A172 (cell line): ENCODE measurements at places on chromosomes 1 and 21.

DNA sequence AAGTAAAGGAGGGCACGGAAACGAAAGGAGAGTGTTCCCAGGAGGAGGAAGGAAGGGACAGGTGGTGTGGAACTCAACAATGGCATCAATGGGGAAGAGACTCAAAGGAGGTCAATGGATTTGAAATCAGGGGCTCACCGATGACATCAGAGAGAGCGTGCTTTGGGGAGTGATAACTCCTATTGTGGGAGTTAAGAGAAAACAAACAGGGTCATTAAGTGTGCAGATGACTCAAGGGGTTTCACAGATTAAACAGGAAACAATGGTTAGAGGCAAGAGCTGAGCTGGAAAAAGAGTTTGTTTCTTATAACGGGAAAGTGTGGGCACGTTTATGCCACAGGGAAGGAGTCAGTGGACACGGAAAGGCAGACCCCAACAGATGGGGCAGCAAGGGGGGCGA lies 629.1 kb downstream of the SMYD3 start:
- no peak for DNase-seq

GRCh38 chr21:45309069-45309986 lies 21.6 kb upstream of the POFUT2 start:
- peak; percentile 88 for DNase-seq

DNA sequence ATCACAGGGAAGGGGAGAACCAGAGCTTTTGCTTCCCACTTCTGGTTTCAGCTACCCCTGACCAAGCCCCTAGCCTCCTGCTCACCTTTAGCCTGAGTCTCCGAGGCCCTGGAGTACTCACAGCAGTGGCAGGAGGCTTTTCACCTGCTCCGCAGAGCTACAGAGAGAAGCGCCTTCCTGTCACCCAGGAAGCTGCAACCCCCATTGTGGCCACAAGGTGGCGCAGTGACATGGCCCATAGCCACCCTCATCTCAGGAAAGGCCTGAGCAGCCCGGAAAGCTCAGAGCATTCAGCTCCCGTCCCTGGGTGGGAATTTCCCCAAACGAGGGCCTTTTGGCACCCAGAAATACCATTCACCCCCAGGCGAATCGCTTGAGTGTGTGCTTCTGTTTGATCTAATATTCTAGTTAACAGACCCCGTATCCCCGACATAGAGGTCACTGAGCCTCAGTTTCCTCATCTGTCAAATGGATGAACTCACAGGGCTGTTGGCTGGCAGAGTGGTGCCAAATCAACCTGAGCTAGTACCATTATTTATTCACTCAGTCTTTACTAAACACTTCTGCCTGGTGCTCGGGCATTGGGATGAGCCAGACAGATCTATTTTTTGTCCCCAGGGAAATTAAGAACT lies 25.3 kb downstream of the A3GALT2 start:
- peak; percentile 68 for DNase-seq

DNA sequence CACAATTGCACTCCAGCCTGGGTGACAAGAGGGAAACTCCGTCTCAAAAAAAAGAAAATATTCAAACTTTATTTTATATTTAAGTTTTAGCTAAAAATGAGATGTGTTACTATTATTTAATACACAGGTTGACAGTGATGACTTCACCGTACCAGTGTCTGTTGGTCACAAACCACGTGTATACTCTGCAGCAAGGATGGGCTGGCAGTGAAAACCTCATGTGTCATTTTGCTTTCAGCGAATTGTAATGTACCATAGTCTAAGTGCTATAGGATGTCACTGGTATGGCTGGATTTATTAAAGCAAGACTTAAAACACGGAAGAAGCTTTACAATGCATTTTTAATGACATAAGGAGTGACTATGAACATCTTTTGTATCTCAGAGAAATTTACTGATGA lies 28.1 kb upstream of the NHLH2 start:
- no peak for DNase-seq

- DNase-seq: no peak
Measured at GRCh38 chr1:151854658-151855057, 1.1 kb upstream of the THEM5 start.

- DNase-seq: peak; percentile 55
Measured at GRCh38 chr1:48530727-48531351, 58.8 kb upstream of the SPATA6 start.
